Cerebellar nuclear complex (tissue), 1 donor: ENCODE measurements at places on chromosomes 6 and 20.

DNA sequence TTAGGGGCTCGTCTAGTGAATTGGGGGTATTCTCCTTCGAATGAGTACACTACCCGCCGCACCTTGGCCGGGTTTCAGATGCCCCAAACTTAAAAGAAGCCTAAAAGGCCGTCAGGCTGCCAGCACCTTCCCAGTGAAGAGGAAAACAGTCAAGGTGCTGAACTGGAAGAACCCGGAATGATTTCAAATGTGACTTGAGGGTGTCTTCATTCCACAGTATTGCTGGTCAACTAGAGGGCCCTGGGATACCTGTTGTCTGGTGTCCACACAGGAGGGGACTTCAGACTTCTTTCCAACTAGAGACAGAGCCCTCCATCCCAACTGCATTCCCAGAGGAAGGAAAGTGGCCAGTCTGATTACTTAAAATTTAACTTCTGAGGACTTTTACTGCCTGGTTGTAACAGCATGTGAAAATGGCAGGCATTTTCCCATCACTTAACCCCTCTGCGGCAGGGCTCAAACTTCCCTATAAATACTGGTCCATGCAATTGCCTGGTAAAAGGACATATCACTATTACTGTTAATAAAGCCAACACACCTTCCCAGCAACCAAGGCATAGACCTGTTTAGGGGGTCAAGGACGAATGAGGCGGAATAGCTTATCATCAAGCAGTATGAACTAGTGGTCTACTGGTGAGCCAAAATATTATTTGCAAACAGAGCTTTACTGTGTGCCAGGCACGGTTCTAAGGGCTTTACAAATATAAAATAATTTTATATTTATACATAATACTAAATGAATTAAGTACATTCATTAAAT is 651 bp upstream of the SAMHD1 start:
- no peak for DNase-seq

- DNase-seq = no peak
Measured at GRCh38 chr6:39068391-39068790, 19.8 kb downstream of the GLP1R start.

DNA sequence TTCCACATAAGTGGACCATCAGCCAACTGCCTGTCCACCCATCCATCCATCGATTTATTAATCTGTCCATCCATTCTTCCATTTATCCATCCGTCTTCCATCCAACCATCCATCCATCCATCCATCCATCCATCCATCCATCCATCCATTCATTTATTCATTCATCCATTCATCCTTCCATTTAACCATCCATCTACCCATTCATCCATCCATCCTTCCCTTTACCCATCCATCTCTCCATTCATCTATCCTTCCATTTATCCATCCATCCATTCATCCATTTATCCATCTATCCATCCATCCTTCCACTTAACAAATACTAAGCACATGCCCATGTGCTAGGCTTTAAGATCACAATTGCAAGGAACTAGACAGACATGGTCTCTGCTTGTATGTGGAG is 6.8 kb downstream of the SAMD5 start:
- no peak for DNase-seq

DNA sequence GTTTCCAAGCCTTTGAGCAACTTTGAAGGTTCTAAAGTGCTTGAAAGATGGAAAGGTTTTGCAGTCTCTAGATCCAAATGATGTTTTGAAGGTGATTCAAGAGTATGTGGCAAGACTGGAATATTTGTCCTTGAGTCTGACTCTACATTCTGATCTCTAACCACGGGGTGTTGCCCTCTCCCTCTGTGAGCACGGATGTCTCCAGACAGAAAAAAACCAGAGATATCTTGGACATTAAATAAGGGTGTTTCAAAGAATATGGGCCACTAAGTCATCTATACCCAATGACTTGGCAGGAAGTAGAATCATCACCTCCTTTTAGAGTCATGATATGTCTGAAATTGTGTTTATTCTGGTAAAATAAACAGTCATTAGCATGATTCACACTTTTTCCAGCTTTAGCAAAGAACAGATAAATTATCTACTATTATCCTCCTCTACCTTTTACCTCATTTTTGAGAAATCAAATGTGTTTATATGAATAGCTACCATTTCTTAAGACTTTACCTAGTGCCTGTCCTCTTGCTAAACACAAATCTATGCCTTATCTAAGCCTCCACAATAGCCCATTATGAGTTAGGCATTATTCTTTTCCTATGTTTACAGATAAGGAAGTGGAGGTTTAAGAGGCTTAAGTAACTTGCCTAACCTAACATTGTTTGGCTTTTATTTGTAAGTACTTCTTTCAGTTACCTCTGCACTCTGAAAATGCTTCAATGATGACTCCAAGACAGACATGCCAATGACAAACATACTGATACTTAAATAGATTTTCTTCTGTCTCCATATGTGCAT is 384.4 kb downstream of the BMP2 start:
- DNase-seq = no peak

DNA sequence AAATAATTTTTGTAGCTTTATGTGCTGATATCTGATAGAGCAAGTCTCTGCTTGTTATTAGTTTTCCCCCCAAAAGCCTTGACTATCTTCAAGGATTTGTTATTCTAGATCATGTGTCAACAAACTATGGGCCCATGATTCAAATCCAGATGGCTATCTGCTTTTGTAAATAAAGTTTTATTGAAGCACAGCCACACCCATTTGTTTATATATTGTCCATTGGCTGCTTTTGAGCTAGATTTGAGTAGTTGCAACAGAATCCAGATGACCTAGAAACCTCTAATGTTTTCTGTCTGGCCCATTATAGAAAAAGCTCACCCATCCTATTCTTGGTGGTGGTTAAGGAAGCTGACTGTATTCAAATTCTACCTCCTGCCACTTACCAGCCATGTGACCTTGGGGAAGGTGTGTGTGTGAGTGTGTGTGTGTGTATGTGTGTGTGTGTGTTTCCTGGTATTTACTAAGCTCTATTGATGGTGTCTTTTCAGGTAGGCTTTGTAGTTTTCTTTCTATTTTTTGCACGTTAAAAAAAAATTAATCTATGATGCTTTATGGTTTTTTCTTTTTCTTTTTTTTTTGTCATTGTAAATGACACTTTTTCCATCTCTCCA is 1.3 kb upstream of the GTSF1L start:
- no peak for DNase-seq

GRCh38 chr20:34108616-34109174 is 3.3 kb downstream of the EIF2S2 start:
- no peak for DNase-seq

DNA sequence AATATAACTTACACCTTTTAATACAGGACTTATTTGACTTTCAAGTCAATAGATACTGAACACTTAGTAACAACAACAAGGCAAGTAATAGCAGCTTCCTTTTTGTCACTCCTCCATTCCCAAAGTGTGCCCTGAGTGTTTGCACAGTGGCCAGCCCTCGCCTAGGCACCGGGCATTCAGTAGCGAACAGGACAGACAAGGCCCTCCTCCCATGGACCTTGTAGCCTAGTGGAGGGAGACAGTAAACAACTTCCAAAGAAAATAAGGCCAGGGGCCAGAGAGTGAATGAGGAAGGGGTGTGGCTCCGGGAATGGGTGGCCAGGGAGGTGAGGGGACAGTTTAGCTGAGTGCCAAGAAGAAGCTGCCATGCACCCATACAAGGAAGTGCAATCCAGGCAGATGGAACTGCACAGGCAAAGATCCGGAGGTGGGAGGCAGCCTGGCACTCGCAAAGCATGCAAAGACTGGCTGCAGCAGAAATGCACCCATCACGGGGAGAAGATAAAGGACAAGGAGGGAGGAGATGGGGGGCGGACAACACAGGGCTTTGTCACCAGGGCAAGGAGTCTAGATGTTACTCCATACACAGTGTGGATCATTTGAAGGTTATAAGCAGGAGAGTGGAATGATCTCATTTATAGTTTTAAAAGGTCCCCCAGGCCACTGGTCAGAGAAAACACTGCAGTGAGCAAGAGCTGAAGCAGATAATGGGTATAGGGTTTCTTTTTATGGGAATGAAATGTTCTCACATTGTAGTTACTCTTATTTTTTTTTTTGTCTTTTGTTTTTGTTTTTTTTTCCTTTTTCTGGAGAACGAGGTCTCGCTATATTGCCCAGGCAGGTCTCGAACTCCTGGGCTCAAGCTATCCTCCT is 32.2 kb downstream of the ATP9A start:
- DNase-seq = no peak

DNA sequence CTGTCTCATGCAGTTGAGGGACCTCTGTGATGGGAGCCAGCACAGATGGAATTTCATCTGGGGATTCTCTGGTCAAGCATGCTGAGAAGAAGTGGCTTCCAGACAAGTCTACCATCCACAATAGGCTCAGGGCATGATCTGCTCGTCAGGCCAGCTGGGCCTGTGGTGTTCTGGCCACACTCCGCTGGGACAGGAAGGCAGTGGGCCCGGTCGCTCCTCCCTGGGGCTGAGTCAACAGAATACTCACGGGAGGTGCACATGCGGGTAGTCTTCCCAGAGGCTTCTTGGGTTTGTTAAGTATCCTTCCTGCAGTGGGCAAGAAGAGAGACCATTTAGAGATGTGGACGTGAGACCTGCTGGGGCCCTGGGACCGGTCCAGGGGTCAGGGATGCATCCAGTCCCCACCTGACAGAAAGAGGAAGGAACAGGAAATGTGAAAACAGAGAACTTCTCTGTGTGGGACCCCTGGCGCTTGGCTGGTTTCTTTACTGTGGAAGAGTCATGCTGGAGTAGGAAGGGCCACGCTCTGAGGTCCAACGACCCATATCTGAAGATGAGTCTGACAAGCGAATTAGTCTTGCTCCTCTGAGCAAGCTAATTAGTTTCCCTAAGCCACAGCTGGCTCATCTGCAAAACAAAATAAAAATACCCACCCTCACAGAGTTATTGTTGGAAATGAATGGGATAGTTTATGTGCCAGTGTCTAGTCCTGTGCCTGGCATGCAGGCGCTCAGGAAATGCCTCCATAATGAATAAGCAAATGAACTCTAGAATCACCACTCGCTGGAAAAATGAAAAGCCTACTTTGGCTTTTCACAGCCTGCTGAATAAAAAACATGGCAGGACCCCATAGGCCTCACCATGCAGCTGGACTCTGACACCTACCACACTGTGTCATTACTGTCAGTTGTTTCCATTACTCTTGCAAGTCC is 67.3 kb downstream of the TRAM2 start:
- no peak for DNase-seq

GRCh38 chr20:21019814-21020658 is 86.1 kb downstream of the LINC00237 start:
- DNase-seq = no peak

GRCh38 chr6:25556516-25556915 is 95.5 kb upstream of the SCGN start:
- peak; percentile 7 for DNase-seq

DNA sequence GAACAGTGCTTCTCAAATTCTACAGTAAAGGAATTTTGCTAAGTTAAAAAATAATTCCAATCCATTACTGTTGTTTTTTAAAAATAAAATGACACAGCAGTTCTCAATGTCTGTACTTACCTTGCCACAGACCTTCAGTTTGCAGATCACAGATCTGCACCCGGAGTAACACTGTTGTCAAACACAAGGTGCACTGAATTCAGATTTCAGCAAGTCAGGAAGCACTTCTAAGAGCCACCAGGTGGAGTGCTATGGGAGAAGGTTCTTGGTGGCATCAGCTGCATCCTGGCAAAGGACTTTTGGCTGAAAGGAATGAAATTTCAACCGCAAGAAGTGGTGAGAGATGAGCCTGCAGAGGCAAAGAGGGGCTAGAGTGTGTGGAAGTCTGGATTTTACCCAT is 17.4 kb downstream of the RSPH4A start:
- no peak for DNase-seq

GRCh38 chr6:73064266-73064665 is 161.0 kb downstream of the KHDC1L start:
- DNase-seq = no peak

DNA sequence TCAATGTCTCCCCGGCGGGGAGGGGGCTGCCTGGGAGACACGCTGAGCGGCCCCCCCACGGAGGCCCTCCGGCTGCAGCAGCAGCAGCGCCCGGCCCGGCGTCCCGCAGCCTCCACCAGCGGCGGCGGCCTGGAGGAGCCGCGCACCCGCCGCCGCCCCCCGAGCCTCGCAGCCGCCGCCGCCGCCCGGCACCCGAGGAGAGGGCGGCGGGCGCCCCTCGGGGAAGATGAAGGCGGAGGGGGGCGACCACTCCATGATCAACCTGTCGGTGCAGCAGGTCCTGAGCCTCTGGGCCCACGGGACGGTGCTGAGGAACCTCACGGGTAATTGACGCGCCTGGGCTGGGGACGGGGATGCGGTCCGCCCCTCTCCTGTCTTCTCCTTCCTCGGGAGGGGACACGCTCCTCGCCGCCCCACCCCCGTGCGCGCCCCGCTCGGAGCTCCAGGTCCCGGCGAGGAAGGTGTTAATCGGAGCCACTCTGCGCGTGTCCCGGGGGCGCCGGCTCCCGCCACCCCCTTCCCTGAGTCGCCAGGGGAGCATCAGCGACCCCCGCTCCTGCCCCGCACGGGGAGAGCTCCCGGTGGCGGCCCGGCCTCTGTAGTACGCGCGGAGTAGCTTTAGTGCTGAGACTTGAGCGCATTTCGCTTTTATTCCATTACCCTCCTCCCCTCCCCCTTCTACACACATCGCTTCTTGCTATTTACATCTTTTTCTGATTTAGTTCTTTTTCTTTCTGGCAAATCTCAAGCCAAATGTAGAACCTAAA is 686 bp downstream of the TMEM170B start:
- no peak for DNase-seq

DNA sequence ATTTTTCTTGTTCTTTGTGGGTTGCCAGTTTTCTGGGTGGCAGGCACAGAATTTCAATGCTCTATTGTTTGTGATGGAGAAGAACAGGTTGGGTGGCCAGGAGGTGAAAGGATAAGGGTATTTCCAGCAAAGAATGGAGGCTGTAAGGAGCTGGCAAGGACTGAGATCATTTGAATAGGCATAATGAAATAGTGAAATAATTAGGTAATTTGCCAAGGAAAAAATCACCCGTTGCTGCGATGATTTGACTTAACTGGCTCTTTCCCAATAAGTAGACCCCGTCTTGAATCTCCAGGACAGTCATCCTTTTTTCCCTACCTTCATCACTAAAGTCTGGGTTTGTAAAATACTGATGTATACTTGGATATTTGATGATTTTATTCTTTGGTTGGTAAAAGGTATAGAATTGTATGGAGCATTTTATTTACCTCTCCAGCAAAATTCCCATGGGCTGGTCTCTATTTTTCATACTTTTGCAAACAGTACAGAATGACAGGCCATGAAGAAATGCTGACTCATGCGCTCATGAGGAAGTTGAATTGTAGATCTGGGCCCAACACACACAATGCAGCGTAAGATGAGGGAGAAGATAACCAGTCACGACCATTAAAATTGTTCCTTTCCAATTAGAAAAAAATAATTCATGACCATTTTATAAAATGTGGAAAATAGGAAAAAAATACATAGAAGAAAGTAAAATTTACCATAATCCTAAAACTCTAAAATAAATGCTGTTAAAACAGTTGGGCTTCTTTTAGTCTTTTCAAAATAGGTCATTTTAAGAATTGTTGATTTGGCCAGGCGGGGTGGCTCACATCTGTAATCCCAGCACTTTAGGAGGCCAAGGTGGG is 2.4 kb upstream of the GCNT2 start:
- DNase-seq = no peak

- DNase-seq = no peak
Measured at GRCh38 chr6:10557913-10558312, 36.8 kb downstream of the GCNT2 start.

GRCh38 chr20:48455651-48456365 is 372.0 kb downstream of the PREX1 start:
- DNase-seq = no peak

GRCh38 chr6:73898599-73898998 is 202.6 kb downstream of the CD109 start:
- no peak for DNase-seq
